ENCODE measurements at places on chromosomes 16 and 17.
A peak's percentile ranks its signal among the peaks of the same experiment; 100 is the strongest.

DNA sequence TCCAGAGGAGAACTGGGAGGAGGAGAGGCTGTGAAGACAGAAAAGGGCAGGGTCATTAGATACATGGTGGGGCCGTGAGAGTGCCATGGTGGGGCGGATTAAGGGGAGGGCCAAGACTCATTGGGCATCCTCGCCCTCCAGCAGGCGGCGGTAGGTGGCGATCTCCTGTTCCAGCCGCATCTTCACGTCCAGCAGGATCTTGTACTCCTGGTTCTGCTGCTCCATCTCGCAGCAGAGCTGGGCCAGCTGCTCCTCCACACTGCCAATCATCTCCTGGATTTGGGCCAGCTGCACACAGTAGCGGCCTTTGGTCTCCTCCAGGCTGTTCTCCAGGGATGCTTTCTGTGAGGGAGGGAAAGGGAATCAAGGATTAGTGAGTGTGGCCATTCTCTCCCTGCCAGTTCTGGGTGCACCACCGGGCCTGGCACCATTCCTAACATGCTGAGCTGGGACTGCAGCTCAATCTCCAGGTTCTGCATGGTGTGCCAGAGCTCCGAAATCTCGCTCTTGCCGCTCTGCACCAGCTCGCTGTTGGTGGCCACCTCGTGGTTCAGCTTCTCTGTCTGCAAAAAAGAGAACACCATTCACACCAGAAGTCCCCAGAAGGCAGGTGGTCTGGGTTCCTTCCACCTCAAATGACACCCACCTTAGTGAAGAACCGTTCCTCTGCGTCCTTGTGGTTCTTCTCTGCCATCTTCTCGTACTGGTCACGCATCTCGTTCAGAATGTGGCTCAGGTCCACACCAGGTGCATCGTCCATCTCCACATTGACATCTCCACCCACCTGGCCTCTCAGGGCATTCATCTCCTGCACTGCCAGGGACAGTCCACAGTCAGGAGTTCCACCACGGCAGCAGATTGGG lies 129.0 kb downstream of the CCDC144A start:
- no peak for DNase-seq

DNA sequence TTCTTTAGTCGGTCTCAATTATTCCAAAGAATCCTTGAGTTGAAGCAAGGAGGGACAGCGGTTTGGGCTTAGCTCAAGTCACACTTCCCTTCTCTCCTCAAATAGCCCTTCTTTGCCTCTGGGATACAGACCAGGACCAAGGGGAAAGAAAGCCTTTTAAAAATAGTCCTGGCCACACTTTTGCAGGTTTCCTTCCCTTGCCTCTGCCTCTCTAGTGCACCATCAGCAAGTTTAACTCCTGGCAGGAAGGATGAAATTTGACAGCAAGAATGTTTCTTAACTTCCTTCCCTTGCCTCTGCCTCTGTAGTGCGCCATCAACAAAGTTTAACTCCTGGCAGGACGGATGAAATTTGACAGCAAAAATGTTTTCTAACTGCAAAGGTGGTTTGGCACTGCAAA lies 7.2 kb upstream of the G6PC1 start:
- DNase-seq: no peak

DNA sequence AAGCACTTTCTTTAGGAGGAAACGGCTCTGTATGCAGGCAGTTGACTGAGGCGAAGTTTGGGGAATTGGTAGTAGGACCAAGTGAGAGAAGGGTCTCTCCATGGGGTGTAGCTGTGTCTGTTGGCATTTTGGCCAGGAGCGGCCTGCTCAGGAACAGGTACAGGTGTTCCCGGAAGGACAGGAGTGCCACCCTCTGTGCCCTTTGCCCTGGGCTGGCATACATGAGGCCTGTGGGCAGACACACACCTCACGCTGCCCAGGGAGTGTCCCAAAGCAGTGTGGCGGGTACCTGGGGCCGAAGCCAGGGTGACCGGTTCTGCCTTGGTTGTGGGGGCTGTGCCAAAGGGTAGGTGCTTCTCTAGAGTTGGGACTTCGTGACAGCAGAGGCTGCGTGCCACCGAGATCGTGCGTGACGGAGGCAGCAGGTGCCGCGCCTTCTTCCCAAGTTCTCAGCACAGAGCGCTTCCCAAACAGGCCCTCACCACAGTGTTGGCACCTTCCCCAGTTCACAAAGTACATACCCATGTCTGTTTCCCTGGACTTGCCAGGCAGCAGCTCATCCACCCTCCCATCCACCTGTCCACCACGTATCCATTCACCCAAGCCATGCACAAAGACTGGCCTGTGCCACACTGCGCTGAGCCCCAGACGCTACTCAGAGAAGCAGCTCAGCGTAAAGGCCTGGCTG lies 19.9 kb upstream of the TCF25 start:
- DNase-seq: no peak

GRCh38 chr16:3144321-3144983 lies 9.6 kb downstream of the ZNF213 start:
- no peak for DNase-seq

DNA sequence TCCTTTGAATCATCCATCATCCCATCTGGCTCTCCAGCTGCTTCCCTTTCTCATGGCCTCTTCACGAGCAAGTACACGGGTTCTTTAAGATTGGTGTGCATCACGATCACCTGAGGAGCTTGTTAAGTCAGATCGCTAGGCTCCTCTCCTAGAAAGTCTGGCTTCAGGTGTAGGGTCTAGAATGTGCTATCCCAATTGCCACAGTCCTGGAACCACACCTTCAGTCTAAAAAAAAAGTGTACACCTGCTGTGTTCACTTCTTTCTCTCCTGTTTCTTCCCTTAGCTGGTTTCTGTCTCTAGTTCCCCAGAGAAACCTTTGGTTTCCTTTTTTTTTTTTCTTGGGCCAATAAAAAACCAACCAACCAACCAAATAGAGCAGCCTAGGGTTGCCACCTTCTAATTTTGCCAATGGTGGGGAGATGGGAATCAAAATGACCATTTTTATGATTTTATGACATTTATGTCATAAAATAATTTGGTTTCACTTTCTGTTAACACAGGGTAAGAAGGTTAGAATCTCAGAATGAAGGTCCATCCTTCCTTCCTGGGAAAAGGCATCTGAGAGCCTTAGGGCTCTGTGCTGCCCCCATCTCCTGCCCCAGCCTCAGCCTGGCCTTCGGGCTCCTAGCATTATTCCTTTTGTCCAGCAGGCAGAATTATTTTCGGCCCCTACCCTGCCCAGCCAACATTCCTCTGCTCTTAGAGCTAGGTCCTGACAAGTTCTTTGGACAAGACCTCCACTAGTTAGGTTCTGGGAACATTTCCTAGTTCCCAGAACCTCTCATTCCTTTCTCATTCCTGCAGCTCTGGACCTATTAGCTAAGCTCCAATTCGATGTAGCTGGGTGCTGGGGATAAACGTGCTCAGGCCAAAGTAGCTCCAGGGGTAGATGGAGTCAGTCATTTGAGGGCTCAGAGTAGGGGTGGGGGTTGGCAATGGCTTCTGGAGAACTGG lies 1.9 kb upstream of the GGT6 start:
- no peak for DNase-seq

- peak; percentile 17 for DNase-seq
These were observed 6.4 kb upstream of the LGALS3BP start for GRCh38 chr17:78986048-78986648.

- no peak for DNase-seq
These were observed 190.2 kb downstream of the PRKCA start for GRCh38 chr17:66492561-66493005.

DNA sequence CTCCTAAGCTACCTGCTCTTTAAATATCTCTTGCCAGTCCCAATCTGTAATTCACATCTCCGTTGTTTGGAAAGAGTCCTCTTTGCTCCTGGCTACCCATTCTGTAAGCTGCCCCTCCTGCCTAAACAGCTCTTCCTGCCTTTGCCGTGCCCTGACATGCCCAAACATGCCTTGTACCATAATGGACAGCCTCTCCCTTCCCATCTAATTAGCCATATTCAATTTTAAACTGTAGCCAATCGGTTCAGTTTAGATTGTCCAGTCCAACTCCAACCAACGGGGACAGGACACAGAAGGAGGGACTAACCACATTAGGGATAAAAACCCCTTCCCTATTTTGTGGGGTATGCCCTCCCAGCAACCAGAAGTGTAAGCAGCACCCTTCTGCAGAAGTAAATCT lies 30.6 kb upstream of the CLEC3A start:
- no peak for DNase-seq

GRCh38 chr17:10772425-10773380 lies 31.2 kb downstream of the TMEM238L start:
- no peak for DNase-seq

GRCh38 chr16:11677451-11677951 lies 9.2 kb downstream of the SNN start:
- DNase-seq: no peak

GRCh38 chr16:54506741-54507500 lies 220.3 kb upstream of the IRX3 start:
- no peak for DNase-seq

All from adipocyte (in vitro differentiated cells).